ENCODE measurements at places on chromosomes 5 and 9.

GRCh38 chr5:73814233-73814846 lies 188.3 kb downstream of the ARHGEF28 start:
- DNase-seq = no peak

- no peak for DNase-seq
Observed at GRCh38 chr9:91495450-91495849, 71.8 kb upstream of the NFIL3 start.

DNA sequence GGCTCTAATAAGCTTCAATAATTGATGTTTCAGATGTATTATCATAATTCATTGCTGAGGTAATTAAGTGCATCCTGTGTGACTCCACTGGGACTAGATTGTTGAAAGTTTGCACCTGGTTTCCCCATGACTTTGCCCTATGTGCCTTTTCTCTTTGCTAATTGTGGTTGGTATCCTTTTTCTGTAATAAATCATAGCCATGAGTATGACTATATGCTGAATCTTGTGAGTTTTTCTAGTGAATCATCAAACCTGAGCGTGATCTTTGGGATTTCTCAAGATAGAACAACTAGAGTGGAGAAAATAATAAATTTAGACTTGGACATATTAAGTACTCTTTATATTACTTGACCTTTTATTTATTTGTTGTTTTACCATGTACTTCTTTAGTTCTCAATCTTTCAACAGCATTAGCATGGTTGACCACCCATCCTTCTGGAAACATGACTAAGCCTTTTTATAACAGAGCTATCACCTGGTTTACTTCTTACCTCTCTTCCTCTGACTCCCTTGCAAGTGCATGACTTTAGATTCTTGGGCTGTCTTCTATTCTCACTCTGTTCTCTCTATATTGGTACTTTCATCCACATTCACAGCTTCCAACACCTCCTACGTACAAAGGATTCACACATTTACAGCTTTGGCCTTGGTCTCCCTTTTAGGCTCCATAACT lies 239.6 kb upstream of the TAS2R1 start:
- no peak for DNase-seq

- no peak for DNase-seq
Observed at GRCh38 chr9:108813951-108814601, 41.7 kb downstream of the ACTL7B start.

DNA sequence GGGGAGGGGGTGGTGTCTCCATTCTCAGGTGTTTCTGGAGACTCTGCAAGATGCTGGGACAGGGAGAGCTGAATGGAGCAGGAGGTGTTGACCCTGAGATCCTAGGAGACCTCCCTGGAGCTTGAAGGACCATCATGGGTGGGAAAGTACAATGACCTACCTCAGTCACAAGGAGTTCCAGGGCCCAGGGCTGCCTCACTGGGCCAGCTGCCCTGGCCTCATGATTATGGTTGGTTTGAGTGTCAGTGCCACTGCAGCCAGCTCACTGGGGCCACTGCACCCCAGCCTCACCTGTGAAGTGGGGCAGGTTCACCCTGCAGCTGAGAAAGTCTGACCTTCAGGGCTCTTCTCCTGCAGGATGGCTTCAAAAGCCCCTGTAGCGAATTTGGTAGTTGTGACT lies 372.5 kb downstream of the IRX2 start:
- DNase-seq = no peak

DNA sequence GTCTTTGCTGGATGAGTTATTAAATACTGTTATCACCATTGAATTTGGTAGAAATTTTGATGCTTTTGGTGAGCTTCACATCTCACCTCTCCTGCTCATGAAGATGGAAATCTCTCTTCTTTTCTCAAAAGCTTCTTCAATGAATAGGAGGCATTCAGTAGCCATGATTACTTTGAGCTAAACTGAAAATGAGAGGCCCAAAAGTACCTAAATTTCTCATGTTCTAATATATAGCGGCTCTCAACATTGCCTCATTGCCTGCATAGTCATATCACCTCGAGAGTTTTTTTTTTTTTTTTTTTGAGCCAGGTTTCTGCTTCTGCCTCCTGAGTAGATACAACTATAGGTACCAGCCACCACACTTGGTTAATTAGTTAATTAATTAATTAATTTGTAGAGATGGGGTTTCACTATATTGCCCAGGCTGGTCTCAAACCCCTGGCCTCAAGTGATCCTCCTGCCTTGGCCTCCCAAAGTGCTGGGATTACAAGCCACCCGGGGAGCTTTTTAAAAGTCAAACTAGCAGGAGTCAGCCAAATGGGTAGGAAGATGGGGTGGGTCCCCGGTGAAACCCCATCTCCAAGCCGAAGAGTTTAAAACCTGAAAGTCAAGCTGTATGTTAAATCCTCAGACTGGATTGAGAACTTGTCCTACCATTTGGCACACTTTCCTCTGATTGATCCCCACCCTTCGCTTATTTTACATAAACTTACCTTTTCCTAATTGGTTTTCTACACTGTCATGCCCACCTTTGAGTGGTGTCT lies 169.0 kb downstream of the DOCK2 start:
- no peak for DNase-seq

DNA sequence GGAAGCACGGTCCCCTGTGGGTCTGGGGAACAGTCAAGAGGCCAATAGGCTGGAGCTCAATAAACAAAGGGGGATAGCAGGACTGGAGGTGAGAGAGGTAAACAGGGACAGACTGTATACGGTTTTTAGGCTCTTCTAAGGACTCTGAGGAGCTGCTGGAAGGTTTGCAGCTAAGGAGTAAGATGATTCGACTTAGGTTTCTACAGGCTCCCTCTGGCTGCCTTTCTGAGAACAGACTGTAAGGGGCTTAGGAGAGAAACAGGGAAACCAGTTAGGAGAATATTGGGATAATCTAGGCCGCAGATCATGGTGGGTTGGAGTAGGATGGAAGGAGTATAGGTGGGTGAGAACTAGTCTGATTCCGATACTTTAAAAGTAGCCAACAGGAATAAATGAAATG lies 10.4 kb downstream of the CDK5RAP2 start:
- DNase-seq = no peak

DNA sequence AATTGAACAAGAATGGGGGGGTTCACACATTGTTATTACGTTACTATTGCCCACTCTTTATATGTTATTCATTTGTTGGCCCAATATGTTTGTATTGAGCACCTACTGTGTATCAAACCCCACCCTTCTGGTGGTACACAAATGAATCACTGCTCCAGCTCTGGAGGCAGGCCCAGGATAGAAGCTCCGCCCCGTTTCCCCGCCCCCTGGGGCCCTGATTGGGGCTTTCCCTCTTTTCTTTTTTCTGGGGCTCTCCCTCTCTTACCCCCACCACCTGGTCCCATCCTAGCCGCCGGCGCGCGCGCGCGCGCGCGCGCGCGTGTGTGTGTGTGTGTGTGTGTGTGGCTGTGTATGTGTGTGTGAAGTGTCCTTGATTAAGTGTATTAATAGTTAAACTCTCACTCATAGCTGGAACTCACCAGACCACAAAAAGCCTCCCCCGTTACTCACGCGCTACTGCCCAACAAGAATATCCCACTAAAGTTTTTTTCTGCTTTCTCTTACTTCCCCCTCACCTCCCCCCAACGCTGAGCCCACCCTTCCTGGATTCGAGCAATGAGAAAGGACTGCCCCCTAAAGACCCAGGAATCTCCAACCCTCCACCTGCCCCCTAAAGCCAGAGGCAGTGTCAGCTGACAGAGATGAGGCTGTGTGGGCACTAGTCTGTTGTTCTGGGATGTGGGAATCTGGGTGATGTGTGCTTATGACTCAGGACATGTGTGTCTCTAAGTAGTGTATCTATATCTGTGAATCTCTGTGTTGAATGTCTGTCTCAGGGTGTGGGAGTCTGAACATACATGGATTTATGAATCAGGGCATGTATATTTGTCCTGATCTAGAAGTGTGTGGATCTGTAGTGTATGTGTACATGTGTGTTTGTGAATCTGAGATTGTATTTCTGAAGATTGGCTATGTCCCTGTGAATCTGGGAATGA lies 4.0 kb downstream of the CXXC5 start:
- DNase-seq = peak; percentile 46

GRCh38 chr9:110015759-110016158 lies 192.2 kb downstream of the C9orf152 start:
- DNase-seq = no peak

GRCh38 chr9:12988258-12988657 lies 213.4 kb downstream of the LURAP1L start:
- DNase-seq = no peak

DNA sequence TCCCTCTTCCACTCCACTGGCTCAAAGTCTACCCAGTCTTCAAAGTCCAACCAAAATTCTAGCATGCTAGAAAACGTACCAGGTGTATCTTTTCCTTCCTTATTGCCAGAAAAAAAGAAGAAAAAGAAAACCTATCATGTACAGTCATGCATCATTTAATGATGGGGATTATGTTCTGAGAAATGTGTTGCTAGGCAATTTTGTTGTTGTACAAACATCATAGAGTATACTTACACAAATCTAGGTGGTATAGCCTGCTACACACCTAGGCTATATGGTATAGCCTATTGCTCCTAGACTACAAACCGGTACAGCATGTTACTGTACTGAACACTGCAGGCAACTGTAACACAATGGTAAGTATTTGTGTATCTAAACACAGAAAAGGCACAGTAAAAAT lies 104.8 kb downstream of the SREK1 start:
- no peak for DNase-seq

GRCh38 chr9:127955294-127956015 lies 17.8 kb upstream of the DPM2 start:
- peak; percentile 53 for DNase-seq

DNA sequence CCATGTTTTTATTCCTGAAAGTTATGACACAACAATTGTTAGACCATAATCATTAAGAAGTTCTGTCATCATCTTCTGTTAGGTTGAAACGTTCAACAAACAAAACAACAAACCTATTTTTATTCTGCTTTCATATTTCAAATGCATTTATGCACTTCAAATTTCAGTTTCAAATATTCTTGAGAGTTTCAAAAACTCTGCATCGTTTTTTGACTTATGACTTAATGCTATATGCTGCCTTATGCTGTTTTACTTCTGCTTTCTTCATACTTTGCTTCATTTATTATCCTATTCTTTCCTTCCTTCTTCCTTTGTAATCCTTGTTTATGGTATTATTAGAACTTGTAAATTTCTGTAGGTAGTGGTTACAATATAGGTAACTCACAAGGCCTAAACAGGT lies 95.0 kb downstream of the PCSK1 start:
- DNase-seq = no peak

- no peak for DNase-seq
Observed at GRCh38 chr9:87887661-87888480, 5.2 kb downstream of the SPATA31E1 start.

DNA sequence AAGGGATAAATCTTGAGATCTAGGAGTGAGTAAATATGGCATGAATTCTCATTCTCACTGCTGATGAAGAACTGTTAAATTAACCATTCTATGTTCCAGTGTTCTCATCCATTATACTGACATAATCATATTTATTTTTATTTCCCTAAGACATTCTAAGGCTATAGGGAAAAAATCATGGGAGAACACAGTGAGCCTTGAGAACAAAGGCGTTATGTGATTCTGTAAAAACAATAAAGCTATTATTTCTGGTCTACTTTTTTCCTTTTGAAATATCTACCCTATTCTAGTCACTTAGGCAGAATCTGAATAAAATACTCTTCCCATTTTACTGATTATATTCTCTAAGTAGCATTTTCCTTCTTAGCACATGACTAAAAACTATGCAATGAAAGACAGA lies 155.7 kb upstream of the ADAMTS16 start:
- DNase-seq = no peak
